ENCODE measurements at places on chromosomes 5 and 9. TPM values are rescaled to one million over a fixed set of nuclear protein-coding genes. Genes with fewer than 3 reads are reported as not detected.

GLRA1 gene
- not detected for polyA plus RNA-seq

C6 gene
- 7.4 TPM for polyA plus RNA-seq

MEGF9 gene
- 9.9 TPM for polyA plus RNA-seq

VLDLR gene
- 77.4 TPM for polyA plus RNA-seq

PRRC2B gene
- polyA plus RNA-seq = 86.7 TPM

C7 gene
- 1,831 TPM for polyA plus RNA-seq

KCNIP1 gene
- 2.2 TPM for polyA plus RNA-seq

PHF24 gene
- 0.10 TPM for polyA plus RNA-seq

BRINP1 gene
- 0.32 TPM for polyA plus RNA-seq

PDZD2 gene
- 21.2 TPM for polyA plus RNA-seq

GALNT12 gene
- polyA plus RNA-seq = 0.51 TPM

KYAT1 gene
- polyA plus RNA-seq = 4.2 TPM

PCDHGA10 gene
- polyA plus RNA-seq = 1.3 TPM

ACOT12 gene
- polyA plus RNA-seq = not detected

CAVIN4 gene
- 0.13 TPM for polyA plus RNA-seq

ZSWIM6 gene
- polyA plus RNA-seq = 4.1 TPM

UQCRQ gene
- 136 TPM for polyA plus RNA-seq

ZNF300 gene
- polyA plus RNA-seq = 7.1 TPM

PCDHA9 gene
- polyA plus RNA-seq = 0.05 TPM

NR2F1 gene
- 47.6 TPM for polyA plus RNA-seq

IFNA1 gene
- not detected for polyA plus RNA-seq

CCL27 gene
- 0.21 TPM for polyA plus RNA-seq

FYB1 gene
- 12.4 TPM for polyA plus RNA-seq

CLIC3 gene
- not detected for polyA plus RNA-seq

PDGFRB gene
- 183 TPM for polyA plus RNA-seq

OBP2B gene
- not detected for polyA plus RNA-seq

UAP1L1 gene
- 3.0 TPM for polyA plus RNA-seq

FGFR4 gene
- polyA plus RNA-seq = 13.1 TPM

CARD9 gene
- 0.61 TPM for polyA plus RNA-seq

ANKRD34B gene
- polyA plus RNA-seq = not detected

LRSAM1 gene
- polyA plus RNA-seq = 9.0 TPM

MARVELD2 gene
- 0.30 TPM for polyA plus RNA-seq

LCN1 gene
- not detected for polyA plus RNA-seq

C5 gene
- polyA plus RNA-seq = 3.0 TPM

S100Z gene
- polyA plus RNA-seq = 0.08 TPM

GDNF gene
- polyA plus RNA-seq = 3.7 TPM

SPINK4 gene
- not detected for polyA plus RNA-seq

PPP2R2B gene
- 0.25 TPM for polyA plus RNA-seq

CER1 gene
- not detected for polyA plus RNA-seq

PCDHB14 gene
- 3.8 TPM for polyA plus RNA-seq

HTR1A gene
- polyA plus RNA-seq = 0.10 TPM

C5orf34 gene
- polyA plus RNA-seq = 2.5 TPM

ALDOB gene
- polyA plus RNA-seq = 0.18 TPM

SAXO1 gene
- 0.04 TPM for polyA plus RNA-seq

PCDHB3 gene
- polyA plus RNA-seq = 1.4 TPM

FAXDC2 gene
- 43.7 TPM for polyA plus RNA-seq

SWI5 gene
- 46.4 TPM for polyA plus RNA-seq

TAS2R1 gene
- polyA plus RNA-seq = not detected
